HCT116 (cell line): ENCODE measurements at places on chromosomes 2 and 18. TPM values are rescaled to one million over a fixed set of nuclear protein-coding genes. Genes with fewer than 3 reads are reported as not detected.

DNA sequence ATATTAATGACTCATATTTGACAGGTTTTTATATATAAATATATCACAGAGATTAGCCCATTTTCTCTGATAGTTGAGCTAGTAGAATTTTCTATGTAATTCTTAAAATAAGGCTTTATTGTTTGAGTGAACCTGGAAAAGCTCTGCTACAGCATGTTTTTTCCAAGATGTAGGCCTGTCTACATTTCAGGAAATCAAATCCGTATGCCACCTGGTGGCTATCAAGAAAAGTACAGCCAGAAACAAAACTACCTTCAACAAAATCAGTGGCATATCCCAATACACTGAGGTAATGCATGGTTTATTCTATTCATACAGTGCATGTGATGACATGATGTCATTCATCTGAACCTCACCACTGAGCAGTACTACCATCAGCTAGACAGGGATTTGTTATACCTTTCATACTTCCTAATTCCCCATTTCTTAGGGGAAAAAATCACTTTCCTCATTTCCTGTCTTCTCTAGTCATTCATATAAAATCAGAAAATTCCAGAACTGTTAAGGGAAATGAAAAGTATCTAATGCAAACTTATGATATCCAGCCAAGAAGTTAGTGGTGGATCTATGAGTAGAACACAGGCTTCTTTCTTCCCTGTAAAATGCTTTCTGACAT, 310.4 kb upstream of the SYT4 start:
- no peaks in the 10 kb centered on the region for H3K4me1 ChIP-seq
- H3K36me3 ChIP-seq = no peaks in the 10 kb centered on the region
- H3K27me3 ChIP-seq = no peaks in the 10 kb centered on the region
- no peak overlapping the region for H3K27ac ChIP-seq

CROCC2 gene
- not detected for total RNA-seq

FKBP7 gene
- total RNA-seq = 4.5 TPM

DNA sequence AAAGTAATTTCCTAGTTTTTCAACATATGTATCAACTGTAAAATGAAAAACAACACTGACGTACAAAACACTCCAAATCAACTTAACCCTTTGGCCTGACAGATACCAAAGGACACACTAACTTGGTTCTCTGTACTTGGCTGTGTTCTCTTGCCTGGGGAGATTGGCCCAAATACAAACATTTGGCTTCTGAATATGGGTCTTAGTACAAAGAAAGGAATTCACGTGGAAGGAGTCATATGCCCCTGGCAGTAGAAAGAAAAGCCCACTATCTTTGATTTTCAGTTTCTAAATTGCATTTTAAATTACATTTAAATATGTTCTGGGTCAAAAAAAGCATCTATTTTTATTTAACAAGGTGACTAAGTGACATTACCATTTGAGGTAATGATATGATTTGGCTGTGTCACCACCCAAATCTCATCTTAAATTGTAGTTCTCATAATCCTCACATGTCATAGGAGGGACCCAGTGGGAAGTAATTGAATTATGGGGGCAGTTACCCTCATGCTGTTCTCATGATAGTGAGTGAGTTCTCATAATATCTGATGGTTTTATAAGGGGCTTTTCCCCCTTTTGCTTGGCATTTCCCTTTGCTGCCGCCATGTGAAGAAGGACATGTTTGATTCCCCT, 153.6 kb upstream of the CCDC195 start:
- no peaks in the 10 kb centered on the region for H3K27me3 ChIP-seq
- no peaks in the 10 kb centered on the region for H3K4me1 ChIP-seq
- H3K4me3 ChIP-seq = no peak overlapping the region
- no peaks in the 10 kb centered on the region for H3K36me3 ChIP-seq
- no peak overlapping the region for H3K27ac ChIP-seq
- no peak for DNase-seq

DNA sequence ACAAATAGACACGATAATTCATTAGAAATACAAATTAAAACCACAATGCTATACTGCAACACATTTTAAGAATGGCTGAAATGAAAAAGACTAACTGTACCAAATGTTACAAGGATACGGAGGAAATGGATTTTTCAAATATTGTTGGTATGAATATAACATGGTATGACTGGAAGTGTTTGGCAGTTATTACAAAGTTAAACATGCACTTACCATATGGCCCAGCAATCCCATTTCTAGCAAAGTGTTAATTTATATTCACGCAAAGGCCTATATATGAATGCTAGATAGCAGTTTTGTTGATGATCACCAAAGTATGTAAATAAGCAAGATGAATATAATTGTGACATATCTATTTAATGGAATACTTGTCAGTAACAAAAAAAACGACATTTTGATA, 497.8 kb upstream of the FSIP2 start:
- H3K27ac ChIP-seq = no peak overlapping the region
- no peak overlapping the region for H3K4me3 ChIP-seq
- no peaks in the 10 kb centered on the region for H3K27me3 ChIP-seq

DNA sequence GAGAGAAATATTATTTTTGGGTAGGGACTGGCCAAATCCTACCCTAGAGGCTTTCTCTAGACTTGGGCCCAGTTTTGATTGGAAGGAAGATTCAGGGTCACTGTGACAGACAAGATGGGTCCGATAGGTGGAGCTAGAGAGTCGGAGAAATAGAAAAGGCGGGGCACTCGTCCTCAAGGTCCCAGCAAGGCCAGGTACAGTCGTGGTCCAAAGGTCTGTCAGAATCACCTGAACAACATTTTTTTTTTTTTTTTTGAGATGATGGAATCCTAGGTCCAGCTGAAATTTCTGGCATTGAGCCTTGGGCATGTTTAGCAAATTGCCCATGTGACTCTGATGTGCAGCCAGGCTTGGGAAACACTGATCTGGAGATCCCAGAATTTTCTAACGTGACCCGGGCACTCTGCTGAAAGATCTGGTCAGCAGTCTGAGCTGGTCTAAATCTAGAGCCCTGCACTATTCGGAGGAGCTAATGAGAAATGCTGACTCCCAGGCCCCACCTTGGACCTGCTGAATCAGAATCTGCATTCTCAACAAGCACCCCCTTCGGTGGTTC, 23.0 kb upstream of the NTSR2 start:
- peak; percentile 65 for DNase-seq
- peaks cover 9% of the 10 kb centered on the region; the same call in 1 of the 2 replicates for H3K4me1 ChIP-seq
- H3K36me3 ChIP-seq = no peaks in the 10 kb centered on the region
- no peak overlapping the region for H3K4me3 ChIP-seq
